Activated naive CD8-positive, alpha-beta T cell treated with anti-CD3 and anti-CD28 coated beads, Interleukin-2, amount 10 ng/mL, durations not matched to agents 7 days and 5 days (primary cell): ENCODE measurements at places on chromosomes 1 and 21.

GRCh38 chr1:51422367-51423072 is 92.2 kb upstream of the TTC39A start:
- DNase-seq = no peak

GRCh38 chr1:34479731-34480130 is 275.1 kb upstream of the GJB5 start:
- no peak for DNase-seq

DNA sequence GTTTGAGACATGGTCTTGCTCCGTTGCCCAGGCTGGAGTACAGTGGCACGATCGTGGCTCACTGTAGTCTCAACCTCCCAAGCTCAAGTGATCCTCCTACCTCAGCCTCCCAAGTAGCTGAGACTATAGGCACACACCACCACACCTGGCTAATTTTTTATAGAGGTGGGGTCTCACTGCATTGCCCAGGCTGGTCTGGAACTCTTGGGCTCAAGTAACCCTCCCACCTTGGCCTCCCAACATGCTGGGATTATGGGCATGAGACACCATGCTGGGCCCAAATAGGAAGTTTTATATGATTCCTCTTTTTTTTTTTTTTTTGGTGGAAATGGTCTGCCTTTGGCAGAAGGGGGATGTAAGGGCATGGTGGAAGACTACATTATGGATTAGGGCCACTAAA is 6.1 kb upstream of the FNDC7 start:
- no peak for DNase-seq

DNA sequence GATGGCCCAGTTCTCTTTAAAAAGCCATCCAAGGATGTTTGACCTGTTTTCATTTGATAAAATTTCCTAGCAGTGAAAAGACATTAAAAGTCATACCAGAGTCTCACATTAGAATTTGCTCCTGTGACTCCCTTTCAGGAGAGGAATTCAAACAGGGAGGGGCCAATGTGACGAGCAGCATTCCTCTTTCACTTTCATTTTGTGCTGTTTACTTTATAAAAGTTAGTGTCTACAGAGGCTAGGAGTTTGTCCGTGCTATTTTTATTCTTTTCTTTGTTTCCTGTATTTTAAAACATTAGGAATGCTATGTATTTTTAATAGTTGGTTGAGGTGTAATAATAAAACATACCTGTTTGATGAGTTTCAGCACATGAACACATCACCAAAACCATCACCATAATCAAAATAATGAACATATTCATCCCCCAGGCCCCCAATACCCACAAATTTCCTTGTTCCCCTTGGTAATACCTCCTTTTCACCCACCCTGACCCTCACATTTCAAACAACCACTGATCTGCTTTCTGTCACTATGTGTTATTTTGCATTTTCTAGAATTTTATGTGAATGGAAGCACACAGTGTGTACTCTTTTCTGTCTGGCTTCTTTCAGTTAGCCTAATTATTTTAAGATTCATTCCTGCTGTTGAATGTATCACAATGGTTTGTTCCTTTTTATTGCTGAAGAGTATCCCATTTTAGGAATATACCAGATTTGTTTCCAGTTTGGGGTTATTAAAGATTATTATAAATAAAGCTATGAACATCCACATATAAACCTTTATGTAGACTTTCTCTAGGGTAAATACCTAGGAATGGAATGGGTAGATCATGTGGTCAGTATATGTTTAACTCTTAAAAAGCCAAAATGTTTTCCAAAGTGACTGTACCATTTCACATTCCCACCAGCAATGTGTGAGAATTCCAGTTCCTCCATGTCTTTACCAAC is 129.5 kb downstream of the TENT5C start:
- DNase-seq = no peak

- DNase-seq = no peak
These were observed 178.9 kb downstream of the MIS18A start for GRCh38 chr21:32099812-32100416.

DNA sequence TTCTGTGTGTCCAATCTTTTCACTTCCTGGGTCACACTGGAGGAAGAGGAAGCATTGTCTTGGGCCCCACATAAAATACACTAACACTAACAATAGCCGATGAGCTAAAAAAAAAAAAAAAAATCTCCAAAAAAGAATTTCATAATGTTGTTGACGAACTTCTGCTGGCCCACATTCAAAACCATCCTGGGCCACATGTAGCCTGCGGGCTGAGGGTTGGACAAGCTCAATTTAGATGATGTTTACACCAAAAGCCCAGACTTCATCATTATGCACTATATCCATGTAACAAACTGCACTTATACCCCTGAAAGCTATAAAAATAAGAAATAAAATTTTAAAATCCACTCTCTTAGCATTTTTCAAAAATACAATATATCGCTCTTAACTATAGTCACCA is 187.8 kb upstream of the PTBP2 start:
- DNase-seq = no peak

DNA sequence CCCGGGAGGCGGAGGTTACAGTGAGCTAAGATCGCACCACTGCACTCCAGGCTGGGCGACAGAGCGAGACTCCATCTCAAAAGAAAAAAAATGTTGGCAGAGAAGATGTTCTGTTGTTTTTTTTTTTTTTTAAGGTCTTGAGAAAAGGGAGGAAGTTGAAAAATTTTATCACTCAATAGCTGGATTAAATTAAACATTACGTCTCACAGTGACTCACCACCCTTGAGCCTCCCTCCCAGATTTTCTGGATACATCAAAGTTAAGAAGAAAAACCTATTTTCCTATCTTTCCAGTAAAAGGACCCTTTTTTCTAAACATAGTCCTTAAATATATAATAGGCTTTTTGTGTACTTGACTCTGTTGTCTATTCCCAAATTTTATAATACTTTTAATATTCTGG is 35.5 kb downstream of the IFNAR1 start:
- DNase-seq = no peak

GRCh38 chr1:57959531-57960241 is 535.8 kb upstream of the DAB1 start:
- no peak for DNase-seq

GRCh38 chr1:59020151-59020997 is 236.5 kb upstream of the JUN start:
- DNase-seq = peak; percentile 39

DNA sequence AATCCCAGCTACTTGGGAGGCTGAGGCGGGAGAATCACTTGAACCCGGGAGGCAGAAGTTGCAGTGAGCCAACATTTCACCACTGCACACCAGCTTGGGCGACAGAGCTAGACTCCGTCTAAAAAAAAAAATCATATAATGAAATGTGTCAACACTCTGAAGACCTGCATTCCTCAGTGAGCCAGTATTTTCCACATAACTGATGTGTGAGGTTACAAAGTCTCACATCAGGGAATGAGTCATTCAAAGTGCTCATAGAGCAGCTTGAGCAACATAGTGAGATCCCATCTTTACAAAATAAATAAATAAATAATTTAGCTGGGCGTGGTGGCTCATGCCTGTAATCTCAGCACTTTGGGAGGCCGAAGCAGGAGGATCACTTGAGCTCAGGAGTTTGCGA is 65.5 kb downstream of the CASZ1 start:
- DNase-seq = no peak

DNA sequence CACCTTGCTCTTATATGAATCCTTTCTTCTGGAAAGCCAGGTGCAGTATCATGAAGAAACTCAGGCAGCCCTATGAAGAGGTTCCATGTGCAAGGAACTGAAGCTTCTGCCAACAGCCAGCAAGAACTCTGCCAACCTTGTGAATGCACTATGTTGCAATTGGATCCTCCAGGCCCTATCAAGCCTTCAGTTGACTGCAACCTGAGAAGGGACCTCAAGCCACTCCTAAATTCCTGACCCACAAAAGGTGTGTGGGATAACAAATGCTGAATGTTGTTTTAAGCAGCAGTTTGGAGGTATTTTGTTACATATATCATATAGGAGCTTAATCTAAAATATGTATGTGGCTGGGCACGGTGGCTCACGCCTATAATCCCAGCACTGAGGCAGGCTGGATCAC is 84.0 kb downstream of the RERE start:
- DNase-seq = no peak

- DNase-seq = no peak
These were observed 13.4 kb downstream of the RNASEL start for GRCh38 chr1:182575540-182576149.

DNA sequence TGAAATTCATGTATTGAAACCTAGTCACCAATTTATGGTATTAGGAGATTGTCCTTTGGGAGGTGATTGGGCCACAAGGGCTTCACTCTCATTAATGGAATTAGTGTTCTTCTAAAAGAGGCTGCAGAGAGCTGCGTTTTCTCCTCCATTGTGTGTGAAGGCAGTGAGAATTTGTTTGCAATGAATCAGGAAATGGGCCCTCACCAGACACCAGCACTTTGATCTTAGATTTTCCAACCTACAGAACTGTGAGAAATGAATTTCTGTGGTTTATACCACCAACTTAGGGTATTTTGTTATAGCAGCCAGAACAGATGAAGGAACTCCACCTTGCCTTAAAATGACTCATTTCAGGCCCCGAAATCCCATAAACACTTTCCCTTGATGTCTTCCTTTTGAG is 544.2 kb downstream of the RWDD3 start:
- no peak for DNase-seq

DNA sequence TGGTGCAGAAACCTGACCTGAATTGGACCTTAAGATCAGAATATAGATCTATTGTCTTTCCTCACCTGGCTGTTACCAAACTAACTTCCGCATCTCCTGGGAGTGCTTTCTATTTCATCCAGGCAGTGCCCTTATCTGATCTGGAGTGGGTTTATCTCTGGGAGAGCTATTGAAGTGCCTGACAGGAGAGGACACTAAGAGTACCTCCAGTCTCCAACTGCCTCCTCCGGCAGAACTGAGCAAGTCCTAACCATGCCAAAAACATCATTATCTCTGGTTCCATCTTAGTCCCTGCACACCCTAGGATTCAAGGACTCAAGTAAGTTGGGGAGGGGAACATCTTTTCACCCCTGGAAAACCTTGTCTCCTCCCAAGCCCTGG is 12.4 kb upstream of the KCNJ15 start:
- no peak for DNase-seq

- DNase-seq = no peak
These were observed 81.0 kb upstream of the CD55 start for GRCh38 chr1:207240325-207241101.

DNA sequence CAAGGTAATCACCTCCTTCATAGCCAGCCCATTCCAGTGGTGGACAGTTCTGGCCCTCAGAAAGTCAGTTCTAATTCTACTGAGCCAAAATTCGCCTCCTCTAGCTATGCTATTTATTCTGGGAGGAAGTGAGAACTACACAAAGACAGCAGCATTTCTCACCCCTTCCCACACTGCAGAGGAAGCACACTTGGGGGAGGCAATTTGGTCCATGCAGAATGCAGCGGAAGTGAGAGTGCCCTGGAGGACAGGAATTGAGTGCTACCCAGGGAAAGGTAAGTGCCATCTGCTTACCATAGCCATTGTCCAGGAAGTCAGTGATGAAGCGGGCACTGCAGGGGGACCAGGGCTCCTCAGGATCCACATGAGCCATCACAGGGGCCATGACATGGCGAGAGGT is 3.7 kb downstream of the ADAMTS4 start:
- no peak for DNase-seq

GRCh38 chr21:42199868-42200463 is 19.0 kb upstream of the ABCG1 start:
- no peak for DNase-seq

GRCh38 chr21:44054710-44055109 is 42.6 kb downstream of the TRAPPC10 start:
- no peak for DNase-seq

DNA sequence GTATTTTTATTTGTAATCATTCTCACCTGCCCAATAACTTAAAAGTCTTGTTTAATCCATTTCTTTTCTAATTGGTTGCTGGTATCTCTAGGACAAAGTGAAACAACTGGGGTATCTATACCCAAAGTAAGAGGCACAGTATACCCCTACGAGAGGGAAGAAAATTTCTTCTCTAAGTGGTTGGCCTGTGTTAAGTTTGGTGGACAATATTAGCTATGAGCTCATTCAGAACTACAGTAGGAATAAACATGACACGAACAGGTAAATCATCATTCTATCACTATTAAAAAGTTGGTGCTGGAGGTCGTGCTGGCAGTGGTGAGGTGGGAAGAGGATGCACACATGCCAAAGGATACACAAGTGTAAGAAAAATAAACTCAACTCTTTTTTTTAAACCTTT is 99.6 kb downstream of the ZNF644 start:
- no peak for DNase-seq

- no peak for DNase-seq
These were observed 21.2 kb upstream of the OTUD3 start for GRCh38 chr1:19861034-19861433.

DNA sequence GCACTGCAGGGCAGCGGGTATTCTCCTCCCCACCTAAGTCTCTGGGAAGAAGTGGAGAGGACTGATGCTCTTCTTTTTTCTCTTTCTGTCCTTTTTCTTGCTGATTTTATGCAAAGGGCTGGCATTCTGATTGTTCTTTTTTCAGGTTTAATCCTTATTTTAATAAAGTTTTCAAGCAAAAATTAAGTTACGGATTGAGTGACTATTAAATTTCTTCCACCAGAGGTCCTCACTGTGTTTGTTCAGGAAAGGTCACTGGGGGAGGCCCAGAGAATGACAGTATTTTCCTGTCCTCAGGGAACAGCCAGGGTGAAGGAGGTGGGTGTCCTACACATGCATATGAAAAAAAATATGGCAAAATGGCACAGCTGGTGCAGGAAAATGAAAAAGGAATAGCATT is 4.4 kb upstream of the ELF3 start:
- DNase-seq = no peak
